ENCODE measurements at places on chromosomes 4 and X. TPM values are rescaled to one million over a fixed set of nuclear protein-coding genes. Genes with fewer than 3 reads are reported as not detected.
A peak's percentile ranks its signal among the peaks of the same experiment; 100 is the strongest.

Gene ZNF711
- total RNA-seq = 0.30 TPM

DNA sequence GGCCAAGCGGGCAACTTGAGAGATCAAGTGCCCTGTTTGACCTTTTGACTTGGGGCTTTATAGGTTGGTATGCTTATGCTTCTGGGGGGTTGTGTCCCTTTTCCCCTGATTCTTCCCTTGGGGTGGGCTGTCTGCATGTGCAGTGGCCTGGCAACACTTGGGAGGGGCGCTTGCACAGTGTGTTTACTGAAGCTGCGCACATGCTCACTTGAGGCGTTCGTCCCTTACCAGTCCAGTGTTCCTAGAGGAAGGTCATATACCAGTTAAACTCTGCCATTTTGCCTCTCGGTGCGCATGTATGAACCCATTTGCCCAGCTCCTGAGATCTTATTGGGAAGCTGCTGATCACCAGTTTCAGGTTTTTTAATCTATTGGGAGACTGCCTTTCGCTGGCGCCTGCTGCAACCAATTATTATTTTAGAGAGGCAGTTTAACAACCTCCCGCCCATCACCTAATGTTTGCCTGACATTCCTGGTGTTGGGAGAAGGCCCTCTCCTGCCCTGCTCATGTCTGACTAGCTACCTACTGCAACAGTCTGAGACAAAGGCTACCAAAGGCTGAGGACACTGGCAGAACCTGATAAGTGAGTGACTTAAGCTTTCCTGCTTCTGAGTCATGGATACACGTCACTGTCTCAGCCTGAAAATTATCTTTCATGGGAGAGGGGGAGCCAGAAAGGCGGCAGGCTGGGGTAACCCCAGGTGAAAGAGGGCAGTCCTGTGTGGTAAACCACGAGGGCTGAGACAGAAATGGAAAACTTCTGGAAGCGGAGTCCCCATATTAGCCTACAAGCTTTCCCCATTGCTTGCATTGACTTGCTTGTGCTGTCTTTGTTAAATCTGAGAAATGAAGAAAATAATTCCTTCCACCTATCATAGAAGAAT, 97.6 kb downstream of the CPE start:
- DNase-seq = no peak

DNA sequence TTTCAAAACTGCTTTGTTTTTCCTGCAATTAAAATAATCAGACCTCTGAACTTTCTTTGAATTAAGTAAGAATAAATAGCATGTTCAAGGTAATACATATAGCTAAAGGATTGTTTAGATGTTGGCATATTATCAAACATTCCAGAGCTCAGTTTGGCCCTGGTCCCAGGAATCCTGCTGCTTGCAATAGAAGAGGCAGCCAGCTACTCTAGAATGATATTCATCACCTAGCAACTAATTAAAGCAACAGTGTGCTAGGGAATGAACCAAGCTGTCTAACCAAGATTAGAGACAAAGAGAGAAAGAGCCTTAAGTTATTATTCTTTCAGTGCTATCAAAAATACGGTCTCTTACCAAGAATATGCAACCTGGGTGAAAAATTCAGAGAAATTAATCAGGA, 460.9 kb downstream of the GABRG1 start:
- DNase-seq = no peak

DNA sequence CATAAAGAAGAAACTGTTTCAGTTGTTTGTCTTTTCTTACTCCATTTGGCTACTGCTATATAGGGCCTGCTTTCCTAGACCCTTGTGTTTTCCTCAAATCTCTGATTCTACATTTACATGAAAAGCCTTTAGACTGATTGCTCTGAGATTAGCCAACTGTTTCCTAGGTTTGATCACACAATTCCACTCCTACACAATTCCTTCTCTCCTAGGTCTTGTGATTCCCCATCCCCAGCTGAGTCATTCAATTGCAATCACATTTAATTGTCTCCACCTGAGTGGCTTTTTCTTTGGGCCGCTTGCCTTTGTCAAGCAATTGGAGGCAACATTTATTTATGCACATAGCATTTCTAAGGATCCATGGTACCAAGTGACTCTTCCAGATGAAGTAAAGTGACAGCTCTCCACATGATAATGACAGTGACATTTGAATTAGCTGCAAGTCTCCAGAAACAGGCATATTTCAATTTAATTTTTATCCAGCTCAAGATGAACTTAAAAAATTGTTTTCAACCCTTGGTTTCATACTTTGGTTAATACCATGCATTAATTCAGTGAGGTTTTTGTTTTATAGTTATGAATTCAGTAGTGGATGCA, 35.8 kb downstream of the ATXN3L start:
- DNase-seq = no peak

DNA sequence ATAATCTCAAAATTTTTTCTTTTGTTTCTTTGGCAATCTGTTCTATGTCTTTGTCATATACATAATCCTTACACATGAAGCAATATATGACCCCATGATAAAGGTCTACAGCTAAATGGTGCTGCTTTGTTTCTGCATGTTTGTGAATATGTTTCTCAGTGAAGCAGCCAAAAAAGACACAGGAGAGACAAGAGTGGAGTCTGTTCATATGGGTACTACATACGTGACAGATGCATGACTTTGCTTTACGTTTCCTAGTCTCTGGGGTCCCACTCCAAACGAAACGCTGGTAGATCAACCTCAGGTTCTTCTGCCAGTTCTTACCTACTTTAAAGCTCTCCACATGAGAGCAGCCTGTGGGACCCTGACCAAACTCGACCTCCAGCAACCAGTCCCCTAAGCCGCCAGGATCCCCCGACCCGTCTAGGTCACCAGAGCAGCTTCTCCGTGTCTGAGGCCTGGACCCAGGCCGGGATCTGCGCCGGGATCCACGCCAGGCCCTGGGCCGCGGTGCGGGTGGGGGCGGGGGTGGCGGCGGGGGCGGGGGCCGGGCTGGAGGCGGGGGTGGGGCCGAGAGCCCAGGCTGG, 1.5 kb downstream of the USP51 start:
- DNase-seq = no peak

GRCh38 chr4:136001791-136002190, 1530.5 kb downstream of the PCDH18 start:
- DNase-seq = no peak

DNA sequence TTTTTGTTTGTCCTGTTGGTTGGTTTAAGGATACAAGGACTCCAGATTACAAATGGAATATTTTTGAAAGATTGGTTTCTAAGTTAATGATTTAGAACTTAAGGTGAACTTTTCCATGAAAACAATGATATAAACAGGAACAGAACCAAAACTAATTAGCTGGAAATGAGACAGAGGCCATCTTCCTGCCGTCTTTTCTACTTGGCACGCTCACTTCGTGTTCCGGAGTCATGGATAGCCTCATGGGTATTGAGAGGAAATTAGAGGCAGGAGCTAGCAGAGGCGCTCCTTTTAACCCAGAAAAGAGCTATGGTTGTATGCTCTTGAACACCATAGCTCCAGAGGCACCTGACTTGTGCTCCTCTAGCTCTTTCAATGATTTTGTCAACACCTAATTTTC, 2.4 kb downstream of the FAM241A start:
- no peak for DNase-seq

Gene SAGE1
- not detected for total RNA-seq

DNA sequence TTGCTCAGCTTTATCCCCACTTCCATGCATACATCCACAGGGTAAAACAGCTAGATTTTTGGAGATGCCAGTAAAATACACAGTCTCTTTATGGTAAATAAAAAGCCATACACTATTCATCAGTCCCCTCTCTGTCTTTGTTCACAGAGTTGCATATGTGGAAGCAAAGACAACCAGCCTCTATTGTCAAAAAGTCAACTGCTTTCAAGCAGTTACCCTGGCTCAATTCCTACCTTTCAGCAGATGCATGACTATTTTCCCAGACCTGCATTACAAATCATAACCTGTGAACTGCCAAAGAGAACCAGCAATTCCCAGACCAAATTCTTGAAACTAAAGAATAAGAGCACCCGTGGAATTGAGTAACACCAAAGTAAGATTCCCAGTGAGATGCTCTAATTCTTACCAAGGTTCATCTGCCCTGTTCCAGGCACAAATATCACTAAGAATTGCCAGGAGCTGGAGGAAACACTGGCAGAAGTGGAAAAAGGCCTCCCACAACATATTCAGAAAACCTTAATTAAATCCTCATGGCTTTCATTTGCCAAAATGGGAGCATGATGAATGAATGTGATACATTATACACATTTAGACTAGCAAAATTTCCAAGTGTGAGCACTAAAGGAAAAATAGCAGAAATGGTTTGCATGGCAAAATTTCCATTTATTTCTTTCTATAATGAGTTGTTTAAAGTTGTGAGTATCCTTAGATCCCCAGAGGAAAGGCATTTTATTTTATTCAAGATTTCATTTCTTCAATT, 391.2 kb upstream of the ADGRL3 start:
- DNase-seq = no peak

GRCh38 chr4:86033171-86033570, 326.7 kb downstream of the MAPK10 start:
- no peak for DNase-seq

GRCh38 chr4:87502580-87503238, 26.5 kb downstream of the SPARCL1 start:
- no peak for DNase-seq

Gene CFAP99
- total RNA-seq = 0.08 TPM

- no peak for DNase-seq
Observed at GRCh38 chr4:121960818-121961217, 9.0 kb upstream of the TRPC3 start.

DNA sequence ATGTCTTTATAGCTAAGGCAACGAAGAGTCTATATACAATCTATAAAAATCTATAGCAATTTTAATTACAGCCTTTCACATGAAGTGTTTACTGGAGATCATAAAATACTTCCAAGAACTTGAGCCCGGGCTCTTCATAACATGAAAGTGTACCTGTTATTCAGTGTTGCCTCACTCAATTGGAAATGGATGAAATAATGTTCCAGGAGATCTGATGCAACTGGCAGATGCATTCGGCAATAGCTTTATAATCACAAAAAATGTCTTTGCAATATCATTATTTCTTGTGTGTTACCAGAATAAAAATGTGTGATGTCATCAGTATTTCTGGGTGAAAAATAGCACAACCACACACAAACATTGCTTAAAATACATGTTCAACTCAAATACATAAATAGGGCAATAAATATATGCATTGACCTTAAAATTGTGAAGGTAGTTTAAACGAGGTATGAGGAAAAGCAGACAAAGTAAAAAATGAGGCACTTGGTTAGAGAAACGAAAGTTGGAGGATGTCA, 1266.8 kb upstream of the PCDH7 start:
- no peak for DNase-seq

DNA sequence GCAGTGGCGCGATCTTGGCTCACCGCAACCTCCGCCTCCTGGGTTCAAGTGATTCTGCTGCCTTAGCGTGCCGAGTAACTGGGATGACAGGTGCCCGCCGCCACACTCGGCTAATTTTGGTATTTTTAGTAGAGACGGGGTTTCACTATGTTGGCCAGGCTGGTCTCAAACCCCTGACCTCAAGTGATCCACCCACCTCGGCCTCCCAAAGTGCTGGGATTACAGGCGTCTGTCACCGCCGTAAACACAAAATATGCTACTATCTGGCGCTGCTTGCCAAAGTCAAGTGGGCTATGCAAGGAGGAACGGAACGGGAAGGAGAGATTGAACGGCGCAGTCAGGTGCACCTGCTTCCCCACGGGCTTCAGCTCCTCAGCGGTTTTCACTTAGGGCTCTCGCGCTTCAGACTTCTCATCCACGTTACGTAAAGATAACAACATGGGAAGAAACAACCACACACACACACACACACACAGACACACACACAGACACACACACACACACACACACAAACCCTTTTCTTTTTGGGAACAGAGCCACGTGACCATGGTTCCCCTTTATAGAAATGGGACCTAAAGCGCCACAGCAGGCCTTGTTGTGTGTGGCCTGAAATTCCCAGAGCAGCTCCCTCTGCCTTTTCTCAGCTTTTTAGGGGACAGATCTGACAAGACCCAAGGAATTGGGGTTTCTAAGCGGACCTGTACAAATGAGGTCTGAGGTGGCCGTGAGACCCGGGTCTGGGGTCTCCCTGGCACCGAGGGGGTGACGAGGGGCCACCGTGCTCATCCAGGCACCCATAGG, 1.5 kb downstream of the P2RY8 start:
- peak; percentile 75 for DNase-seq

DNA sequence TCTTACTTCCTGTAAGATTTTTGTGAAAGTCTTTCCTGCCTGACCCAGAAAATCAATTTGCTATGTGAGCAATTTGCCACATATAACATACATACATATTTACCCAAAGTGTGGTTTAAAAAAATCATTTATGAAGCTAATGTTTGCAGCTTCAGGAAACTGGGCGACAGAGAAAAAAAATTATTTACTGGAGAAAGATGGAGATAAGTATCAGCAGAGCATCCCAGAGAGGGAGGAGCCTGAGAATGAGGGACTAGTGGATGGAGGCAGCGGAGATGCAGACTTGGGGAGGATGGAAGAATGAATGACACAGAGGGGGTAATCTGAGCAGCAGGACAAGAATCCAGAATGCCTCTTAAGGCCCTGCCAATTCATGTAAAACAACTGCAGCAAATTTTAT, 975 bp upstream of the GYPA start:
- no peak for DNase-seq

DNA sequence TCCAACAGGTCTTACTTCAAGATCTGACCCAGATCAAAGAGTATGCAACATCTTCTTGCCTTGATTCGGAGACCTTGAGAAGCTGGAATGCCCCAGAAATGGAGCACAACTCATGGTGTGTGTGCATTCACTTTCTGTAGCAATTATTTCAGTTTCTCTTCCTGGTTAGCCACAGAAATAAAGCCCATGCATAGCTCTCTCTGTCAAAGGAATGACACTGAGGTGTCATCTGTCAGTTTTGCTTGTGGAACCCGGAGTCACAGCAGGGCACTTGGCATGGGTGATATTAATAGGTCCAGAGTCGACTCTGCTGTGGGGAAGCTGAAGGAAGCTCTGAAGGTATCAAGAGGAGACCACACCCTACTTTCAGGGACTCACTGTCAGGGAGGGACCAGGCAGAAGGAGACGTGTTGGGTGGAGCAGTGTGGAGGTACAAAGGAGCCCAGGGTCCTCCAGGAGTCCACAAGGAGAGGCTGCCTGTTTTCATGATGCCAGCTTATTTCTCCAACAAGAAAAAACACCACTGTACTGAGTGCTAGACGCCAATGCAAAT, 10.7 kb downstream of the CLNK start:
- no peak for DNase-seq

Gene TCP11X2
- not detected for total RNA-seq

All from activated CD4-positive, alpha-beta memory T cell treated with anti-CD3 and anti-CD28 coated beads, Interleukin-2, amount 10 ng/mL, durations not matched to agents 7 days and 5 days (primary cell).